ENCODE measurements at places on chromosomes 11 and 22. TPM values are rescaled to one million over a fixed set of nuclear protein-coding genes. Genes with fewer than 3 reads are reported as not detected.

TREH gene
- total RNA-seq: not detected

MPZL2 gene
- total RNA-seq: not detected

PDGFB gene
- total RNA-seq: 0.14 TPM

FIBP gene
- total RNA-seq: 160 TPM

FAT3 gene
- 0.14 TPM for total RNA-seq

PKNOX2 gene
- 0.92 TPM for total RNA-seq

TESMIN gene
- not detected for total RNA-seq

FOLR1 gene
- total RNA-seq: not detected

KDM4E gene
- not detected for total RNA-seq

NTM gene
- total RNA-seq: 15.4 TPM

SLCO2B1 gene
- total RNA-seq: 0.65 TPM

PATE3 gene
- not detected for total RNA-seq

LIPT2 gene
- total RNA-seq: 3.3 TPM

FGF19 gene
- not detected for total RNA-seq
